Ascending aorta (tissue), 2 donors: ENCODE measurements at places on chromosomes 1 and 21.

DNA sequence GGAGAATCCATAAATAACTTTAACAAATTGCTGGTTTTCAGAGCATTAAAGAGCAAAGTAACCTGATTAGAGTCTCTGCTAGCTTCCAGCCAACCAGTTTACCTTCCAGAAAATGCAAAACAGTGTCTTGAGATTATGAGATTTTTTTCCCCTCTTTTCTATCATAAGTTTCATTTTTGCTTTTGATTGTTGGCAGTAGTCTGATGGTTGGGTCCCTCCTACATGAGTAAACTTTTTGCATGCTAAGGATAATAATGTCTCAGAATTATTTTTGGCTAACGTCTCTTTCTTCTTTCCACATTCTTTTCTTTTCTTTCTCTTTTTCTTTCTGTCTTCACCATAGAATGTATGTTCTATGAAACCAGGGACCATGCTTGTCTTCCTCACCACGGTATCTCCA, 6.3 kb upstream of the ADAMTS5 start:
- no peak for DNase-seq

DNA sequence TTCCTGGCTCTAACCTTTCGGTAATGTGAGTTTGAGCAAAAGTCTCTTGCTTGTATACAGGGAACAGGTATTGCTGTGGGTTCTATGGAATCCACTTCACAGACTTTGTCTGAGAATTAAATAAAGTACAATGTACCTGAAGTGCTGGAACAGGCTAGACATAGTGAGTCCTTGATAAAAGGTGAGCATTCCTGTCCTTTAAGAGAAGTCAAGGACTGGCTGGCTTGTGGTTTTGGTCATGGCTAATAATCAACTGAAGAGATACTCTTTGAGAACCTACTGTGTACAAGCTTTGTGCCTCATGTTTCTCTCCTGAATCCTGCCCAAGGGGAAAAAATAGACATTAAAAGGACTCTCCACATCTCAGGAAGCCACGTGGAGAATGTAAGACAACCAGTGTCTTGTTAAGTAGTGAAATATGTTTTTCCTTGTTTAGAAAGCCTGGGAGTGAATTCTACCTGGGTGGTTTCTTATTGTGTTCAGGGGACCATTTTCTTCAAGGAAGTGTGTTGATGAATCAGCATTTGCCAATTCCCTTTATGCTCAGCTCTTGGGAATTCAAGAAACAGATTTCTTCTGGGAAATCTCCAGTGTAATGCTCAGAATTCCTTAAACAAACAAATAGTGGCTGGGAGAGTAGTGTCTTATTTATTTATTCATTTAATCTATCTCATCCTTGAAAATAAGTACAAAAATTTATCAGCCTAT, 55.2 kb upstream of the PLD5 start:
- no peak for DNase-seq

DNA sequence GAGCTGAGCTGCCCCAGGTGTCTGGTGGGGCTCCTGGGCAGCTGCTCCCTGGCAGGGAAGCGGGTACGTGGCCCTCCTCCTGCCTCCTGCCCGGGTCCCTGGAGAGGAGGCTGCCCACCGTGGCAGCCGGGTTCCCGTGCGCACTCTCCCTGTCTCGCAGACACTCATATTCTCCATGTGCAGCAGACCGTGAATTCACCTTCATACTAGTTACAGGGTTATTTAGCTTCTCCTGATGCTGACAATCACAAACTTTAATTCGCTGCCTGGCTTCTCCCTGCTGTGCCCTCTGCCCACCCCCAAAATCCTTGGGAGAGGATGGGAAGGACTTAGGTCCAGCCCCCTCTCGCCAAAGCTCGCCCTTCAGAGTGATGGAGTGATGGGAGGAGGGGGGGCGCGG, 95.3 kb downstream of the CASZ1 start:
- no peak for DNase-seq

DNA sequence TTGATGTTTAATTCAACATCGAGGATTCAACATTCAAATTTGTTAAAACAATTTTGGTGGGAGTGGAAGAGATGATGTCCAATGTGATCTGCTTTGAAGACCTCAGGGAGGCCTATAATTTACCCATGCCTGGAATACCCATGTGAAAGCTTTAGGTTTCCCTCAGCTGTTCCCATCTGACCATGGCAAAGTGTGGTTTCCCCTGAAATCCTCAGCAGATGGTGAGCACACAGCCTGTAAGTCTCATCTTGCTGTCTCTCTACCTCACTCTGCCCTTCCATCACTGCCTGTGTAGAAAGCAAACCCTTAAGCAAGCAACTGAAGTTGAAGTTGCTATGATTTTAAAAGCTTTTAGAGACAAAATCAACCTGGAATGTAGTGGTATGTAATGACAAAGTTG, 80.1 kb upstream of the ATF3 start:
- DNase-seq: no peak

DNA sequence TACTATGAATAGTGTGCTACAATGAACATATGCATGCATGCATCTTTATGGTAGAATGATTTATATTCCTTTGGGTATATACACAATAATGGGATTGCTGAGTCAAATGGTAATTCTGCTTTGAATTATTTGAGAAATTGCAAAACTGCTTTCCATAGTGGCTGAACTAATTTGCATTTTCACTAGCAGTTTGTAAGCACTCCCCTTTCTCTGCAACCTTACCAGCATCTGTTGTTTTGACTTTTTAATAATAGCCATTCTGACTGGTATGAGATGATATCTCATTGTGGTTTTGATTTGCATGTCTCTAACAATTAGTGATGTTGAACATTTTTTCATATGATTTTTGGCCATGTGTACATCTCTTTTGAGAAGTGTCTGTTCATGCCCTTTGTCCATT, 24.0 kb upstream of the DIRAS3 start:
- DNase-seq: no peak

- peak; percentile 99 for DNase-seq
Measured at GRCh38 chr1:145978854-145979745, 14.6 kb downstream of the POLR3GL start.

- no peak for DNase-seq
Measured at GRCh38 chr1:23083714-23084480, 64.6 kb downstream of the KDM1A start.

DNA sequence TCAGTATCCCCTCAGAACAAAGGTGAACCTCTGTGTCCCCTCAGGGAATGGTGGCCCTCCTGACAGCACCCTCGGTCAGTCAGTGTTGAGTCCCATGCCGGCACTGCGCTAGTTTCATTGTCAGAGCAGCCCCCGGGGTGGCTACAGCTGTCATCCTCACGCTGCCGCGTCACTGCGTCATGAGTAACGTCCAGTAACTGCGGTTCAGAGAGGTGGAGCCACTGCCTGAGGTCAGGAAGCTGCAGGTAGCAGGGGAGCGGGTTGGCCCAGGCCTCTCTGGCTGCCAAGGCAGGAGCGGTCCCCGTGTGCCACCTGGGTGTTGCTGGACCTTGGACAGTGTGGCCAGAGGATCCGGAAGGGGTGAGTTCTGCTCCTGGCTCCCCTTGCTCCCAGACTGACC, 20.2 kb upstream of the WNT4 start:
- DNase-seq: no peak

GRCh38 chr1:192729500-192729899, 79.3 kb upstream of the RGS2 start:
- DNase-seq: no peak

GRCh38 chr1:242030071-242030470, 31.2 kb upstream of the MAP1LC3C start:
- no peak for DNase-seq

- no peak for DNase-seq
Measured at GRCh38 chr1:207019161-207019560, 13.4 kb downstream of the C1orf116 start.
